ENCODE measurements at places on chromosomes 1 and 21. TPM values are rescaled to one million over a fixed set of nuclear protein-coding genes. Genes with fewer than 3 reads are reported as not detected.

The LAPTM5 gene
- total RNA-seq: 0.28 TPM

The CELA2B gene
- not detected for total RNA-seq

The EFCAB14 gene
- total RNA-seq: 25.9 TPM

The TNFSF4 gene
- total RNA-seq: 0.08 TPM

The KMO gene
- 0.53 TPM for total RNA-seq

The UBE2U gene
- not detected for total RNA-seq

The SELENBP1 gene
- 7.5 TPM for total RNA-seq

The OPRD1 gene
- total RNA-seq: not detected

The PLEKHA6 gene
- total RNA-seq: 36.3 TPM

The UTS2 gene
- total RNA-seq: not detected

The HES3 gene
- not detected for total RNA-seq

The MPL gene
- total RNA-seq: 0.22 TPM

The OR10Z1 gene
- not detected for total RNA-seq

The C1orf53 gene
- 7.0 TPM for total RNA-seq

The CYYR1 gene
- not detected for total RNA-seq

The CYP2J2 gene
- not detected for total RNA-seq

The LENEP gene
- total RNA-seq: not detected

The CFH gene
- total RNA-seq: 4.3 TPM

The RRP1 gene
- total RNA-seq: 41.6 TPM

The TMEM53 gene
- 8.9 TPM for total RNA-seq

The TCEA3 gene
- total RNA-seq: 0.38 TPM

The VSIG8 gene
- 0.08 TPM for total RNA-seq

The FTCD gene
- not detected for total RNA-seq

The CD5L gene
- total RNA-seq: not detected

The UQCRHL gene
- 6.2 TPM for total RNA-seq

The LCE1B gene
- not detected for total RNA-seq

The ALPL gene
- 0.47 TPM for total RNA-seq

The LEFTY2 gene
- total RNA-seq: 0.18 TPM

The PRAMEF5 gene
- not detected for total RNA-seq

The RGS8 gene
- not detected for total RNA-seq

The LRRIQ3 gene
- total RNA-seq: 0.74 TPM

The STXBP3 gene
- total RNA-seq: 26.9 TPM

The KCNN3 gene
- 0.03 TPM for total RNA-seq

The TAL1 gene
- not detected for total RNA-seq

The FAM163A gene
- not detected for total RNA-seq

The SERTAD4 gene
- 0.53 TPM for total RNA-seq

The GJC2 gene
- total RNA-seq: 0.47 TPM

The ITPKB gene
- 1.9 TPM for total RNA-seq

The DAB1 gene
- total RNA-seq: not detected

The FCGR3A gene
- total RNA-seq: not detected

The FCGR1A gene
- total RNA-seq: not detected

The CHI3L2 gene
- total RNA-seq: 0.49 TPM

The KCNK1 gene
- 20.4 TPM for total RNA-seq

The SPTA1 gene
- total RNA-seq: not detected

The RFX5 gene
- total RNA-seq: 21.4 TPM

The KIF26B gene
- 0.06 TPM for total RNA-seq

The POU3F1 gene
- not detected for total RNA-seq

The OR2G6 gene
- total RNA-seq: not detected

The MAP3K7CL gene
- total RNA-seq: 2.0 TPM

The CLIC6 gene
- total RNA-seq: 0.09 TPM

The FMO5 gene
- total RNA-seq: 0.39 TPM
